BE2C (cell line): ENCODE measurements at places on chromosomes 5 and 9.

- DNase-seq = no peak
Measured at GRCh38 chr5:78893940-78894677, 91.0 kb downstream of the ARSB start.

DNA sequence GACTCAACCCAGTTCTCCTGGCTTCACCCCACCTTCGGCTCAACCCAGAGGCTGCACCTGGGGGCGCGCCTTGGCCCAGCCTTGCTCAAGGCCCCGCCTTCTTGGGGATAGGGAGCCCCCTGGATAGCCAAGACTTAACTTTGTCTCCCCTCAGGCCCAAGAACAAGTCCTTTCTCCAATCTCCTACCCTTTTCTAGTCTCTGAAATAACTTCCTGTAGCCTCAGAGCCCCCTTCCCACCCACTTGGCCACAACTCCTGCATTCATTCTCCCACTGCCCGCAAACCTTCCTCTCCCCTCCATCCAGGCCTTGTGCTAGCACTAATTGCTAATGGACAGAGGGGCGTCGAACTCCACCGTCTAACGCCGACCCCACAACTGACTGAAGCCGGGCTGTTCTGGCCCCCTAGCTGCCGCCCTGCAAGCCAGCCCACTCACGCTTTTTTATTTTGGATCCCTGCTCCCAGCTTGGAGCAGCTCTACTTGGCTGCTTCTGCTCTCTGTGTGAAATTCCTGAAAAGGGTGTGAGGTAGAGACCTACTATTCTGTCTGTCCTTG lies 579 bp upstream of the ASTN2 start:
- peak; percentile 47 for DNase-seq

DNA sequence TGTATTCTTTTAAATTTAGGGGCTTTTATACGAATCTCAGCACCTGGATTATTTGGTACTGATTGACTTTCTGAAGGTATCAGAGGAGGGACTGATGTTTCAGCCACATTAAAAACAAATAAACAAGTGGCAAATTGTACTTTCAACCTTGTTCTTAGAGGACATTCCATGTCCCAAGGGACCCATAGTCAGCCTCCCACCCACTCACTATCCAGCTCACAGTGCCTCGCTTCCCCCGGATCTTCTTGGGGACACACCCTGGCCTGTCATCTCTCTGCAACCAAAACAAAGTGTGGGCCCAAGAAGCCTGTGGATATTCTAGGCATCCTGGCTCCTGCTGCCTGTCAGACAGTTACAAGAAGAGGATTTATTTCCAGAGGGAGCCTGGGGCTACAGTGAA lies 8.8 kb upstream of the BOD1 start:
- DNase-seq = no peak

DNA sequence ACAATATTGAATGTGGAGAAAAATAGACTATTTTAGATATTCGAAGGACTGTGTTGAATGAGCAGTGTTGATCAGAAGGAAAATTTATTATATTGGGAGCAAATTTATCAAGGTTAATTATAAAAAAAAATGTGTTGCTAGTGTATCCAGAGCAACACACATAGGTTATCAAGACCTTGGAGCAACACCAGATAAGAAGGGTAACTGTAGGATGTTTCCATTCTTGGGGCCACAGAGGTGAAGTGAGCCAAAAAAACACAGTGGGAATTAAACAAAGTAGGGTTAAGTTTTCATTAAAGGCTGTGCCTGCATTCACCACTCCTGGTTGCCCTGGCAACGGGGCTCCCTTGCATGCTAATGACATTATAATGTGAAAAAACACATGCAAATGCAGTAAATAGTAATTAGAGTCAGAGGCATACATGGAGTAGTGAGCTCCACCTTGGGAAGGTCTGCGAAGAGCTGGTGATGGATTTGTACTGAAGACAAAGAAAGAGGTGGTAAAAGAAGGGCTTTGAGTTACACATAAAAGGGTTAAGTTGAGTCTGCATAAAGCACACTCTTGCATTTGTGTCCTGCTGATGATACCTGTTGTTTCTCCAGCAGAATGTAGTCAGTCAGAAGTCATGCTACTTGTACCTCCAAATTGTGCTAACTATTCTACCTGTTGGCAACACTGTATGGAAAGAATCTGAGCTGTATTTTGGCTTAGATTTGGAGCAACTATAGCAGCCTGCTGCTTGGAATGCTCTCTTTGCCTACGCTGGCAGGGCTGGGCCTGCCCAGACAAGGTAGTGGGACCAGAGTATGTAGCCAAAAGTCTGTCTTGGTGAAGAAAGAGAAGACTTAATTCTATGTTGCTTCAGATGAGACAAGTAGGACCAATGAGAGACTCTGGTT lies 59.6 kb downstream of the ATG10 start:
- no peak for DNase-seq

- no peak for DNase-seq
Measured at GRCh38 chr5:150411245-150411979, 1.3 kb downstream of the CD74 start.

GRCh38 chr5:45411971-45412612 lies 284.1 kb downstream of the HCN1 start:
- peak; percentile 14 for DNase-seq

DNA sequence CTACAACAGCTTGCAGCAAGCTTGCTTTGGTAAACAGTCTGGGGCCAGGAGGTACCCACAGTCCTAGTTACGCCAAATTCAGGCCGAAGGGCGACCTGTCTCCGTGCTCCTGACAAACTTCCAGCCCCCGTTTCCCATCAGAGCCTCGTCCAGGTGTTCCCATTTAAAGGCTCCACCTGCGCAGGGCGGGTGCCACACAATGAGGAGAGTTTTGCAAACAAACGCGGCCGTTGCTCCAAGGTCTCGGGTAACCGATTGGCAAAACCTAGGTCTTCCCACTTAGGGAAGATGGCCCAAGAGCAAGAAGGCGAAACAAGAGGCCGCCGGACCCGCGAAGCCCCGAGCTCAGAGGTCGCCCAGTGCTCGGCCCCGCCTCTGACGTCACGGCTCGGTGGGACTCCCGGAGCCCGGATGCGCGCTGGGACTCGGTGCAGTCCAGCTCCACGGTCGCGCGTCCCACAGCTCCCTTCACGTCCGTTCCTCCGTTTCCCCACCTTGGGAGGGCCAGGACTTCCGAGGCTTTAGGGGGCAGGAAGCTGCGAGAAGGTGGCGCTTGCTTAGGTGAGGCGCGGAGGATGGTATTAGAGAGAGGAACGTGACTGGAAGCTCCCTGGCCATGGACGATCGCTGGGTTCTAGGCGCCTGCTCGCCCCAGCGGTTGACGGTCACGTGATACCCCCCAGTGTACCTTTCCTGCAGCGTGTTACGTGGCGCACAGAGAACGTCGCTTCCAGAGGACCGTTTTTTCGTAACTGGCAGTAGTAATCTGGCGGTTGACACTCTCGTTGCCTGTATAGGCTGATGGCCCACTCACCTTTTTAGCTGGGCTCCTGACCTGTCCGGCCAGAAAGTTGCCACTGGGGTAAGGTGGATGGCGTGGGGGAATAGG lies 41.8 kb upstream of the KDM4C start:
- DNase-seq = peak; percentile 84

GRCh38 chr9:94182532-94182931 lies 76.6 kb upstream of the ZNF169 start:
- DNase-seq = no peak

DNA sequence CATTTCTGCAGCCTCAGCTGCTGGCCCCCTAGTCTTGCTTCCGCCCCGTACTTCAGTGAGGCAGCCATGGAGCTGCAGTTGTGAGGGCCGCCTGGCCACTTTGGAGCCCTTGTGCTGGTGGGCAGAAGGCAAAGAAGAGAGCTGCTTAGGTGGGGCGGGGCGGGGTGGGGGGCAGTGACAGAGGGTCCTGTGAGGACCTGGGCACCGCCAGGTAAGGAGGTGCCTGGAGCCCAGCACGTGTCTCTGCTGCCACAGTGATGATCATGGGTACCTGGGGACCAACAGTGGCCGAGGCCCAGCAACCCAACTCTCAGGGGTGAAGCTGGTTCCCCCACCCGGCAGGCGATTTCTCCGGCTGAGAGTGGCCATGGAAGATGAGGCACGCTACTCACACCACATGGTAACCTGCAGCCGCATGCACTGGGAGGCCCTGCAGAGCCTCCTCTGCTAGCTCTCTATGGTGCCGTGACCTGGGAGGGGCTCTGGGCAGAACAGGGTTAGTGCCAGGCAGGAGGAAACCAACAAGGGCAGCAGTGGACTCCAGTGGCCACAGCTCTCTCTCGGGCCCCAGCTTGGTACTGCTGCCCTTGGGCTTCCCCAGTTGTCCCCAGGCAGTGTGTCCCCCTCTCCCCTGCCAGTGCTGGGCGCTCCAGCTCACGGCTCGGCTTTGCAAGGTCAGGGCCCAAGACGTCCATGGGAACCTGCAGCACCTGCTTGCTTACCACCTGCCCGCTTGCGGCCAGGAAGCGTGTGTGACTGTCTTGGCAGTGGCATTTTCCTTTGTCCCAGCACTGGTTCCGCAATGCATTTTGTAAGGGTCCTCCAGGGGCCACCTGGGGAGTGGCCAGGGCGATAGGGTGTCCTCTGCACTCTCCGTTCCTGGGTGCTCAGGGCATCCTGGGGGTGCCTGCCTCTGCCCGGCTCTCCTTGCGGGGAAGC lies 24.0 kb downstream of the NDUFS6 start:
- no peak for DNase-seq

- peak; percentile 89 for DNase-seq
Measured at GRCh38 chr5:150636391-150637244, 3.8 kb upstream of the SYNPO start.

- DNase-seq = no peak
Measured at GRCh38 chr5:174235221-174236011, 189.9 kb downstream of the NSG2 start.

DNA sequence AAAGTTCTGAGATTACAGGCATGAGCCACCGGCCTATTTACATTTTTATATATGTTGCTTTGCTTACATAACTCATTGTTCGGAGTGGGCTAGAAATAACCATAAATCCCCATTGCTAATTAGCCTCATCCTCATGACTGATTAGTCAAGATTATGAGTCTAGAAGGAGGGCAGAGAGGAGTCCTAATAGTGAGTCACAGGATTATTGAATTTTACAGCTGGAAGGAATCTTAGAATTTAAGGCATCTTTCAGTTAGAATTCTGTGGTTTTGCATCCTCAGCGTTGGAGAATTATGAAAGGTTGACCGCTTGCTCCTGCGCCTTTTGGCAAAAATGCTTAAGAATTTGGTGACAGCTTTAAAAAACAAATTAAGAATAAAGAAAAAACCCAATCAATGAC lies 2.6 kb upstream of the PBX3 start:
- DNase-seq = no peak

DNA sequence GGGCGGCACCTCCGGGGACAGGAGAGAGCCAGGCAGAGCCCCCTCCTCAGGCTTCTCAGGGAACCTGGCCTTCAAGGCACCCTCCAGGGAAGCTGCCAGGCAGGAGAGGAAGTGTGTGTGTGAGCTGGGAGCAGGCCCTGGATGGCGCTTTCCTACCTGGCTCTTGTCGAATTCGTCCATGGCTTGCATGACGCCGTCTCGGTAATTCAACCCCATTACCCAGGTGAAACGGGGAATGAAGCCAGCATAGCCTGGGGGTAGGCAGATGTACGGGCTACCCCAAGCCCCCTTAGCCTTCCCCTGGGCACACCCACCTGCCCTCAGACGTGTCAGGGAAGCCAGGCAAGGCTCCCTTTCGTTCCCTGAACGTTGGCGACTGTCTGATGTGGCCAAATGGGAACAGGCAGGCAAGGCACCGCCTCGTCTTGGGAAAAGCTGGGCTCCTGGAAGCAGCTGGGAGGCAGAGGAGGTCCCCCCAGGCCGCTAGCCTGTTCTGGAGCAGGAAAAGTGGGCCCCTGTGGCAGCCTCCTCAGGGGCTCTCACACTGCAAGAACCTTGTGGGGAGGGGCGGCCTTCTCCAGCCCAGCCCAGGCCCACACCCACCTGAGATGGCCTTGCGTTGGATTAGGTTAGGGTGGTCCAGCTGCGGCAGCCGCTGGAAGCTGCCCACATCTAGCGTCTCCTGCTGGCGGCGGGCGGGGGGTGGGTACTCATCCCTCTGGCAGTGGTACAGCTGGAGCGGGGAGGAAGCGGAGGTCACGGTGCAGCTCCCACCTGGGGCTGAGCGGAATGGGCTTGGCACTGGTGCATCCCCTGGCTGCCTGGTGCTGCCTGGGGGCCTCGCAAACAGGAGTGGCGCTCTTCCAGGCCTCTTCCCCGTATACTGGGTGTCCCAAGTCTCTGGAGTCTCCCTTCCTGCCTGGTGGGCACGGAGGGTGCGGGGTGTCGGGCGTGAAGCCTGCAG lies 3.7 kb downstream of the TUBB4B start:
- no peak for DNase-seq

GRCh38 chr5:121378046-121378445 lies 473.6 kb upstream of the FTMT start:
- DNase-seq = no peak

DNA sequence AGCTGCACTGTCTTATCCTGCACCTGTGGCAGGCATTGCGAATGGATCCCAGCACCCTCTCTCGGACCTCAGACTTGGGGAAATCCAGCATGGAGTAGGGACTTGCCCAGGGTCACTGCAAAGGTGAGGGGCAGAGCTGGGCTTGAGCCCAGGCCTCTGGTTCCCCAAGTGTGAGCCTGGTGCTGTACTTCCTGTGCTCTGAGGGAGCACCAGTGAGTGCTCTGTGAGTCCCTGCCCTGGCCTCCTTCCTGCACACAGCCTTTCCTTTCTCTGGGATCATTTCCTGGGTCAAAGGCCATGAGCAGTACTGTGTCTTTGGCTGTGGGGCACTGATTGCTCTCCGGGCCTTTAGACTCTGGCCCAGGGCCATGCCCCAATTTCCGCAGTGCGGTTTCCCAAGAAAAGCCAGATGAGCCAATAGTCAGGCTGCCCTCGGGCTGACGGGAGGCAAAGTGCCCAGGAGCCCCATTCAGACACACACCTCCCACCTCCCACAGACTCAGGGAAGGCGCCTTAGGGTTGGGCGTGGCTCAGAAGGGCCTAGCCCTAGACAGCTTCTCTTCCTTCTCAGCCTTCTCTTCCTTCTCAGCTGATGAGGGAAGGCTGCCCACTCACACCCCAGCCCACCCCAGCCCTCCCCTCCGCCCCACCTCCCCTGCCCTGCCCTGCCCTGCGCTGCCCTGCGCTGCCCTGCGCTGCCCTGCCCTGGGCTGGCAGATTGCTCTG lies 23.3 kb upstream of the TRIM14 start:
- no peak for DNase-seq

DNA sequence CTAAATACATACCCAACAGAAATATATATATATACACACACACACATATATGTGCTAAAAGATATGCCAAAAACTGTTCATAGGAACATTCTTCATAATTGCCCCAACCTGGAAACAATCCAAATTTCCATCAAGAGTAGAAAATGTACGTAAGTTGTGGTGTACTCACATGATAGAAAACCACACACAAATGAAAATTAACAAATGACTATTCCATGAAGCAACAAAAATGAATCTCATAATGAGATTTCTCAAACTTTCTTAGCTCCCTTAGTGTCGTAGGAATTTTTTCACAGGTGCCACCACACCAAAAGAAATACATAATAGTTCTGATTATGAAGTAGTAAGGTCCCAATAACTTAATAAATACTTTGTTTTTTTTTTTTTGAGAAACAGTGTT lies 7.8 kb downstream of the ATP10B start:
- DNase-seq = no peak
